Ovary (tissue), 10 donors: ENCODE measurements at places on chromosomes 16 and 17.

GRCh38 chr17:16932156-16932555, 39.8 kb downstream of the TNFRSF13B start:
- H3K27me3 ChIP-seq, result no peaks in the 10 kb centered on the region
- no peaks in the 10 kb centered on the region for H3K4me1 ChIP-seq
- H3K27ac ChIP-seq, result no peak overlapping the region
- no peak overlapping the region for H3K4me3 ChIP-seq
- no peak for DNase-seq

DNA sequence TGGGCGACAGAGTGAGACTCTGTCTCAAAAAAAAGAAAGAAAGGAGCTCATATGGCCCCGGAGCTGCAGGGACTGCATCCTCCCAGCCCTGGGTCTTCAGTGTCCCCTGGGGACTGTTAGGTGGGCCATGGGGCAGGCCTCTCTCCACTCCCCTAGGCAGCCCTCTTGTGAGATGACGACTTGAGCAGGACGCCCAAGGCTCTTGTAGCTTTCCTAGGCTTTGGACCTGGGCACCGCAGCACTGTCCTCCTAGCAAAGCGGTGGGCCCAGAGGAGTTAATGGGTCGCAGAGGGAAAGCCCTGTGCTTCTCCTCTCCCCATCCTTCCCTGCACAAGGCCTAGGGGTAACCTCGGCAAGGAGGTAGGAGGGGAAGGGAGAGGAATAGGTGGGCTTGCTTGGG, 202.2 kb downstream of the NTN1 start:
- no peaks in the 10 kb centered on the region for H3K27me3 ChIP-seq
- no peak overlapping the region for H3K27ac ChIP-seq
- no peak for DNase-seq
- H3K4me3 ChIP-seq, result no peak overlapping the region
- H3K36me3 ChIP-seq, result no peaks in the 10 kb centered on the region

DNA sequence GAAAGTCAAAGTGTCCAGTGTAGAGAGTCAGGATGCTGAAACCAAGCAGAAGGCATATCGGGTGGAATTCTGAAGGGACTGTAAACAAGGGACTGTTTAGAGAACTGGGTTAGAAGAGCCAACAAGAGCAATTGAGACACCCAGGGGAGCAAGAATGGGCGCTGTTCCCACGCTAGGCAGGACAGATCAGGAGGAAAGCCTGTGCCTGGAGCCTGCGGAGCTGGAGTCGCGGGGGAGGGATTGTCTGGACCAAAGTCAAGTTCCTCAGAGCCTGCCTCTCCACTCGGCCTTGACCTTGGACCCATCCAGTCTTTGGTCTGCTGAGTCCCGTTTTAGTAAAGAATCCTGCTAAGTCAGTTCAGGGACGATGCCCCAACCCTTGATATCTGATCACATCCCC, 14.7 kb upstream of the KLHL36 start:
- no peaks in the 10 kb centered on the region for H3K27me3 ChIP-seq
- no peak overlapping the region for H3K4me3 ChIP-seq
- peak; percentile 95 for DNase-seq
- peaks cover 12% of the 10 kb centered on the region for H3K4me1 ChIP-seq
- H3K36me3 ChIP-seq, result no peaks in the 10 kb centered on the region

DNA sequence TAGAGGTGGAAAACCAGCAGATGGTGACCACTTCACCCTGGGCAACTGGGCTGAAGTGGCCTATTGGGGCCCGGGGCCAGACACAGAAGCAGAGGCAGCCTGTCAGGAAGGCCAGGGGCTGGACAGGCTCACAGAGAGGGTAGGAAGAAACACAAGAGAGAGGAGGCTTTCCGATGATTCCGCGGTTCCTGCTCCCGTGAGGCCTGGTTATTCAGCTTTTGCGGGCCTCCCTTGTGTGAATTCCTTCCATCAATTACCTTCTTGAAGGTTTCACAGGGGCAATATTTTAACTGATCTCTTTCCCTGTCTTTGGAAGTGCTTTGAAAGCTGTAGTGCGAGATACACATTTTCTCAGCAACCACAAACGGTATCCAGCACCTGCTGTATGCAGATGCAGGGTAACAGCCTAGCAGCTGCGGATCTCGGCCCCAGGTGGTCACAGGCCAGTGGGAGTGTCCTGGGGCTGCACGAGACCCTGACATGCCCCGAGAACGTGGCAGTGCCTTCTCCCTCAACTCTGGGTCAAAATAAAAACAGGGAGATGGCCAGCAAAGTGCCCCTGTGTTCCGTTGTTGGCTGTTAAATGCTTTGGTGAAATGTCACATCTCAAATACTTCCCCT, 11.6 kb upstream of the CMIP start:
- no peaks in the 10 kb centered on the region for H3K36me3 ChIP-seq
- H3K27me3 ChIP-seq, result no peaks in the 10 kb centered on the region
- H3K27ac ChIP-seq, result no peak overlapping the region

- H3K27ac ChIP-seq, result no peak overlapping the region
- H3K4me3 ChIP-seq, result no peak overlapping the region
- no peak for DNase-seq
- H3K36me3 ChIP-seq, result no peaks in the 10 kb centered on the region
- H3K27me3 ChIP-seq, result no peaks in the 10 kb centered on the region
- H3K4me1 ChIP-seq, result no peaks in the 10 kb centered on the region
Measured at GRCh38 chr16:74611721-74612120, 4.8 kb upstream of the GLG1 start.

DNA sequence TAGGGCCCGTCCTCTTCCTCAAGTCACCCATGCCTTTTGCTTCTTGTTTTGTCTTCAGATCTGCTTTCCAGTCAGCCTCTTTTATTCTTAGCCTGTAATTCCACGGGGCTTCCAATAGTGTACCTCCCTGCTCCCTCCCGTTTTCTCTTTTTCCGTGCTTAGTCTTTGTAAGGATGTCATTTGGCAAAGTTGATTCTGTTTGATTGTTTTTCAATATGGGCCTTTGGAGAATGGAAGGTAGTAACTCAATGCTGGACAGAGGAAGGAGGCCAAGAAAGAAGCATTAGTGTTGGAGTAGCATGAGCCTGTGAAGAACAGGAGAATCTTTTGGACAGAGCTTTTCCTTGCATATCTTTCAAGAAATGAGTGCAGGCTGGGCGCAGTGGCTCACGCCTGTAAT, 6.5 kb downstream of the WWP2 start:
- DNase-seq, result no peak
- no peaks in the 10 kb centered on the region for H3K36me3 ChIP-seq
- no peak overlapping the region for H3K4me3 ChIP-seq
- H3K27ac ChIP-seq, result no peak overlapping the region
- H3K4me1 ChIP-seq, result peaks cover 3% of the 10 kb centered on the region

DNA sequence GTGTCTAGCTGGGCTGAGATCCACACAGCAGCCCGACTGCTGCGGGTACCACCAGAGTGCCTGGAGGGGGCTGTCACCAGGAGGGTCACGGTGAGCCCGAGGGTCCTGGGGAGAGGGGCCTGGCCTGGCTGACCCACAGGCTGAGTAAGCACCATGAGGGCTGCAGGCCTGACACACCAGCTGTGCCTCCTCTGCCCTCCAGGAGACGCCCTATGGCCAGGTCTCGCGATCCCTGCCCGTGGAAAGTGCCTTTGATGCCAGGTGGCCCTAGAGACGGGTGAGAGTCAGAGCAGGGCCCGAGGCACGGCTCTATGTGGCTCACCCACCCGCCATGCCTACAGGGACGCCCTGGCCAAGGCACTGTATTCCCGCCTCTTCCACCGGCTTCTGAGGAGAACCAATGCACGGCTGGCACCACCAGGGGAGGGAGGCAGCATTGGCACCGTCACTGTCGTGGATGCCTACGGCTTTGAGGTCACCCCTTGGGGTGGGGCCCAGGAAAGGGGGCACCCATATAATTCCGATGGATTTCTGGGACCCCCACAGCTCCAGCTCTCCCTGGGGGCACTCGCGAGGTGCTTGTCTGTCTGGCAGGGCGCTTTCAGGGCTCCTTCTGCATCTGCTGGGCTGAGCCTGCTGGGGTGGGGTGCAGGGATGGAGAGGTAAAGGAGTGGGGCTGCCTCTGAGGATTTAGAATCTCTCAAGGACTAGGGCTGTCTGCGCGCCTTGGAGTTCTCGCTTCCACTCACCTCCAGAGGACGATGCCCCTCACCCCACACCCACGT, 7.1 kb downstream of the MYO15B start:
- H3K27me3 ChIP-seq, result no peaks in the 10 kb centered on the region
- DNase-seq, result no peak
- H3K4me3 ChIP-seq, result no peak overlapping the region
- H3K4me1 ChIP-seq, result peaks cover 3% of the 10 kb centered on the region
- no peaks in the 10 kb centered on the region for H3K36me3 ChIP-seq
- no peak overlapping the region for H3K27ac ChIP-seq

DNA sequence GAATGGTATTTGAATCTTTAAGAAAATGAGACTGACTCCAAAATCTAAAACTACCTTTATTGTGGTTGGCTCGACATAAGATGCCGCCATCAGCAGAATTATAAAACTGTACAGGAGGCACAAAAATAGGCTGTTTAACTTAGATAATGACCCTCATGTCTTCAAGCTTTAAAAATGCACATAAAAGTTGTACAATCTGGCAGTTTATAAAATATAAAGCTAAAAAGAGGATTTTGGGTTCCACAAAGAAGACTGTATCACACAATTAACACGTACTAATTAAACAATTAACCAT, 18.6 kb upstream of the ICAM2 start:
- no peaks in the 10 kb centered on the region for H3K27me3 ChIP-seq
- peaks cover 19% of the 10 kb centered on the region for H3K4me1 ChIP-seq
- H3K4me3 ChIP-seq, result no peak overlapping the region
- H3K27ac ChIP-seq, result no peak overlapping the region

GRCh38 chr17:73650140-73650539, 5.9 kb upstream of the SDK2 start:
- H3K27me3 ChIP-seq, result no peaks in the 10 kb centered on the region
- no peaks in the 10 kb centered on the region for H3K36me3 ChIP-seq
- DNase-seq, result no peak
- H3K27ac ChIP-seq, result no peak overlapping the region

- H3K36me3 ChIP-seq, result no peaks in the 10 kb centered on the region
- H3K27ac ChIP-seq, result no peak overlapping the region
- H3K27me3 ChIP-seq, result no peaks in the 10 kb centered on the region
Measured at GRCh38 chr17:9044772-9045463, 23.6 kb downstream of the NTN1 start.

DNA sequence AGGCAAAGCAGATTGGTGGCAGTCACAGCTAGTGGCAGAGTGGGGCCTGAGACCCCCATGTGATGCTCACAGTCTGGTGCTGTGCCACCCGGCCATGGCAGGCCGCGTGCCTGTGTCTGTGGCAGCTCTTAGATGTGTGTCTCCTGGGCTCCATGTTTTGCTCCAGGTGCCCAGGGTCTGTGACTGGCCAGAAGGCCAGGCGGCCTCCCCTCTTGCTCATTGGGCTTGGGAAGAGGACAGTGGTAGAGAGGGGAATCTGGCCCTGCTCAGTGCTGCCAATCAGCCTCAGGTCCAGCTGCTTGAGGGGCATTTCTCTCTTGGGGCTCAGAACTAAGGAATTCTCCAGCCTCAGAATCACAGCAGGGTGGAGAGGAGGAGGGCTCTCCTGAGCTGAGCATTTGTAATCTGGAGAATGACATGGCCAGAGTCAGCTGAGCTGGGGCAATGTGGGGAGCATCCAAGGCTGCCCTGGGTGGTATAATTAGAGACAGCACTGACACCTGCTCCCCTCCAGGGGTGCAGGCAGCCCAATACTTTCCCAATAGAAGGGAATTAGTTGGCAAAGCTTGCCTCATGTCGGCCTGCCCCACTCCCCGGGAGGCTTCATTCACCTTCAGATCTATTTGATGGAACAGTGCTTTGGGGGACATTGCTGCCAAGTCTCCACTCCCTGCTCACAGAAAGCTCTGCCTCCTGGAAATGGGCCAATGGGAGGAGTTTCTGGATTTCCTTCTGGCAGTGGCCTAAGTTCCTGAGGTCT, 2.7 kb upstream of the LASP1NB start:
- H3K4me1 ChIP-seq, result peaks cover 6% of the 10 kb centered on the region
- H3K36me3 ChIP-seq, result no peaks in the 10 kb centered on the region
- peak; percentile 84 for DNase-seq
- no peak overlapping the region for H3K27ac ChIP-seq
- H3K27me3 ChIP-seq, result no peaks in the 10 kb centered on the region

DNA sequence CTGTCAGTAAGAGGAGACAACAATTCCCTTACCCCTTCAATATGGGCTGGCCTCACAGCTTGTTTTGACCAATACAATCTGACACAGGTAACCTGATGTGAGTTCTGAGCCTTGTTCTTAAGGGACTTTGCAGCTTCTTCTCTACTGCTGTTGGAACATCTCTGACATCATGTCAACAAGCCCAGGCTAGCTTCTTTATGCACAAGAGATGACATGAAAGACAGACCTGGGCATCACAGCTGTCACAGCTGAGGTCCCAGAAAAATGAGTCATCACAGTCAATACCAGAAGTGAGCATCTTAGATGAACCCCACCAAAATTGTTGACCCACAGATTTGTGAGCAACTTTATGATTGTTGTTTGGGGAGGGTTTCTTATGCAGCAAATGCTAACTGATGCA, 431.7 kb upstream of the PSMD7 start:
- no peaks in the 10 kb centered on the region for H3K4me1 ChIP-seq
- DNase-seq, result no peak
- H3K36me3 ChIP-seq, result no peaks in the 10 kb centered on the region
- H3K27me3 ChIP-seq, result no peaks in the 10 kb centered on the region
- no peak overlapping the region for H3K27ac ChIP-seq

GRCh38 chr17:31517524-31517923, 126.0 kb downstream of the RAB11FIP4 start:
- no peak for DNase-seq
- H3K36me3 ChIP-seq, result no peaks in the 10 kb centered on the region
- H3K4me3 ChIP-seq, result no peak overlapping the region

- no peaks in the 10 kb centered on the region for H3K4me1 ChIP-seq
- DNase-seq, result no peak
- H3K27ac ChIP-seq, result peak overlapping the region; percentile 42
- H3K27me3 ChIP-seq, result no peaks in the 10 kb centered on the region
- H3K36me3 ChIP-seq, result no peaks in the 10 kb centered on the region
Measured at GRCh38 chr17:48541577-48542113, 3.3 kb downstream of the HOXB2 start.

GRCh38 chr16:49462362-49462988, 88.9 kb downstream of the C16orf78 start:
- no peak overlapping the region for H3K4me3 ChIP-seq
- no peak for DNase-seq
- peaks cover 3% of the 10 kb centered on the region for H3K4me1 ChIP-seq
- no peaks in the 10 kb centered on the region for H3K36me3 ChIP-seq

DNA sequence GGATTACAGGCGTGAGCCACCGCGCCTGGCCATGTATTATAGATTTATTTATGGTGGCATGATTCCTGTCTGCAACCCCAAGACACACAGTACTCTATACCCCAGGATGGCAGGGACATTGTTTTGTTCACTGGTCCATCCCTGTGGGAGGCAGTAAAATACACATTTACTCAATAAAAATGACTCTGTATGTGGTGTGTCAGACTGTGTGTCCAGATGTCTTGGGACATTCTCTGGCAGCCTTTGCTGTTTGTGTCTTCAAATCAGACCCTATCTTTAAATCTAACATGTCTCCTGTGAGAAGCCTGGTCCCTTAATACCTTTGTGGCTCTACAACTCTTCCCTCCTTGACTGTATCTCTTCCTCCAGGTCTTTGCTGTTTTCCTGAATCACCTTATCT, 1.7 kb upstream of the COASY start:
- H3K4me1 ChIP-seq, result peaks cover 18% of the 10 kb centered on the region
- no peak overlapping the region for H3K27ac ChIP-seq
- H3K27me3 ChIP-seq, result no peaks in the 10 kb centered on the region
- no peaks in the 10 kb centered on the region for H3K36me3 ChIP-seq
- DNase-seq, result no peak

- no peaks in the 10 kb centered on the region for H3K36me3 ChIP-seq
- no peak overlapping the region for H3K4me3 ChIP-seq
- no peak overlapping the region for H3K27ac ChIP-seq
- no peaks in the 10 kb centered on the region for H3K27me3 ChIP-seq
- no peaks in the 10 kb centered on the region for H3K4me1 ChIP-seq
Measured at GRCh38 chr17:12386225-12386624, 279.5 kb upstream of the MYOCD start.
